ENCODE measurements at places on chromosomes 16 and 17.

DNA sequence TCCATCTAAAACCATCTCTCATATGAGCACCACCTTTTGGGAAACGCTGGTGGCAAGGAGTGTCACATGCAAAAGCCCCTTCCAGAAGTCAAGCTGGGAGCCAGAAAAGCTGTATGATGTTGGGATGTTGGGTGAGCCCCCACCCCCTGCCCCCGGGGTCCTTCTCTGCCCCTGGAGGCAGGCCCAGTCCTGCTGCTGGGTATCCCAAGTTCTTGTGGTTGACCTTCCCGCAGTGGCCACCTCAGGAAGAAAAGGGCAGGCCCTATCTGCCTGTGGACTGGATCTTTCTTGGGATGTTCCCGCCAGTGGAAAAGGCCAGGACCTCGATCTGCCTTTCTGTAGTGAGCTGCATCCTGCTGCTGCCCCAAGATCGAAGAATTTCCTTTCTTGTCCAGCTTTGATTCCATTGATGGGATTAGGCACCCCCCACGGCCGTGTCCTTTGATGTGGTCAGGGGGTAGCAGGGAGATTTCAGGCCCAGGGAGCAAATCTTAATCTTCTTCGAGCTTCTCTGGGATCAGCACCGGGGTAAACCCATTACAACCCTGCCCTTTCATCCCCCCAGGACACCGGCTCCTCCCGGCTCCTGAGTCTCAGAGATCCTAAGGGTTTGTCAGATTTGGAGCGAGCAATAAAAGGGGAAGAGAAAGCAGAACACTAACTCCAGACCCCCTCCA, 165.6 kb downstream of the RAB11FIP4 start:
- no peak for DNase-seq

DNA sequence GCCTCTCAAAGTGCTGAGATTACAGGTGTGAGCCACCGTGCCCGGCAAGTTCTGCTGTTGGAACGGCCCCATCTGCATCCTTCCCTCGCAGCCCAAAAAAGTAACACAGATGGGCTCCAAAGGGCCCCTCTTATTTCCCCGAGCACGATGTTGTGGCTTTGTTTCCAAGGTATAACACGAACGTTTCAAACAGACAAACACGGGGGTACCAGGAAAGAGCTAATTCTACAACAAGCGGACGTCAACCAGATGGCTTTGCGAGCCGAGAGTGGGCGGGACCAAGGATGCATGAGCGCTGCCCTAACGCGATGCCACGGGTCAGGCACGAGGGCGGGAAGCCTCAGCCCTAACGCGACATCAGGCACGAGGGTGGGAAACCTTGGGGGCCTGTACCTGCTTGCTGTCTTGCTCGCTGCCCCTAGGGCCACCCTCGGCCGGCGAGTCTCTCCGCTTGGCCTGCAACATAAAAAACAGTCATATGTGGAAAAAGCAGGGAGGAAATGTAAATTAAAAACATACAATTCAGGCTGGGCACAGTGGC, 24.2 kb downstream of the UNKL start:
- no peak for DNase-seq

DNA sequence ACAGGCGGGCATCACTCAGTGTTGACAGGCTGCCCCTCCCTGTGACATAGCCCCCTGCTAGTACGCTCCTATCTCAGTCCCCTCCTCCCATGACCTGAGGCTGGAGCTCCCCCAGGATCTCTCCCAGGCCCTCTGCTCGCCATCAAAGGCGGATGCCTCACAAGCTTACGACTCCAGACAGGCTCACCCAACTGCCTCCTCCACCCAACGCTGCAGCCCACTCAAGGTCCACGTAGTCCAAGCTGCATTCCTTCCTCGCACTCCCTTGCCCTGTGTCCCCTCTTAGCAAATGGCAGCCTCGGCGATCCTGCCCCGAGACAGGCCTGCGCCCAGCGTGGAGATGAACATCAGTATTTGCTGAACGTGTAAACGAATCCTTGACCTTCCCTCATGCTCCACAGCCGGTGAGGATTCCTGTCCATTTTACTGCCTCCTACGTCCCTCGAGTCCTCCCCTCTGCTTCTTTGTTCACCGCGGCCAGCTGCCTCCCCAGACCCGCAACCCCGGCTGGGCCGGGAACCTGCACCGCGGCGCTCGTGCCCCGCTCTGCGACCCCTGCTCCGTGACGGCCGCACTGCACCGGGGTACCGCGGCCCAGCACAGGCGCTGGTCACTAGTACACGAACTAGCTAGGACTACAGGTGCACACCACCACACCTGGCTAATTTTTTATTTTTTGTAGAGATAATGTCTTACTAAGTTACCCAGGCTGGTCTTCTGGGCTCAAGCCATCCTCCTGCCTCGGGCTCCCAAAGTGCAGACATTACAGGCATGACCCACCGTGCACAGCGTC, 838 bp upstream of the TMEM97 start:
- no peak for DNase-seq

DNA sequence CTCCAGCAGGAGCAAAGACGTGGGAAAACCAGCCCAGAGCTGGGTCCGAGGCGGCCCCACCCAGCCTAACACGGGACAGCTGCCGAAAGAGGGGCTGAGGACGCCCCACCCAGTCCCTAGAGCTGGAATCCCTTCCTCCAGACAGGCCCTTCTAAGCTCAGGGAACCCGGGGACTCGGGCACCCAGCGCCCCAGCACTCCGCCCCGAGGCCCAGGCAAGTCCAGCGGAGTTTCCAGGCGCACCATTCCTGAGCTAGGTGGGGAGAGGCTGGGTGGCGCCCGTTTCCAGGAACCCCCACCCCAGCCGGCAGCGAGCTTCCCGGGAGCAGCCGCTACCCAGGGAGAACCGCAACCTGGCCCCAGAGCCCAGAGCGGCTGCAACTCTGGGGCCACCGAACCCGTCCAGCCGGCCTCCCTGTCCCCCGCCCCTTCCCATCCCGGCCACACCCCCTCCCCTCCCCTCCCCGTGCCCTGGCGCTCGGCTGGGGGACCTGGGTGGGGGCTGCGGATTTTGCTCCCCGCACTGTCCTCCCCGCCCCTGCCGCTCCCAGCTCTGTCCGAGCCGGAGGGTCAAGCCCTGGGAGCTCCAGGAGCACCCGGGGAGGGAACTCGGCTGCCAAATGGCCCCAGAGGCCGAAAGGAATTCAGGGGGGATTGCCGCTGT, 536 bp downstream of the TMC6 start:
- DNase-seq = no peak

- no peak for DNase-seq
Measured at GRCh38 chr17:8955021-8955959, 10.2 kb downstream of the PIK3R5 start.

DNA sequence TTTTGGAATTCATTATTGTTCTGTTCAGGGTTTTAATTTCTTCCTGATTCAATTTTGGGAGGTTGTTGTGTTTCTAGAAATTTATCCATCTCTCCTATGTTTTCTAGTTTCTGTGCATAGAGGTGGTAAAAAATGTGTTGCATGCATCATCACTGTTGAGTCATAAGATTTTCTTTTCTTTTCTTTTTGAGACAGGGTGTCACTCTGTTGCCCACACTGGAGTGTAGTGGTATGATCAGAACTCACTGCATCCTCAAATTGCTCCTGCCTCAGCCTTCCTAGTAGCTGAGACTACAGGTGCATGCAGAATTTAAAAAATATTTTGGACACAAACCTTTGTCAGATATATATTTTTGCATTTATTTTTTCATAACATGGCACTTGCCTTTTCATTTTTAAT, 184.8 kb downstream of the BCAS3 start:
- no peak for DNase-seq

DNA sequence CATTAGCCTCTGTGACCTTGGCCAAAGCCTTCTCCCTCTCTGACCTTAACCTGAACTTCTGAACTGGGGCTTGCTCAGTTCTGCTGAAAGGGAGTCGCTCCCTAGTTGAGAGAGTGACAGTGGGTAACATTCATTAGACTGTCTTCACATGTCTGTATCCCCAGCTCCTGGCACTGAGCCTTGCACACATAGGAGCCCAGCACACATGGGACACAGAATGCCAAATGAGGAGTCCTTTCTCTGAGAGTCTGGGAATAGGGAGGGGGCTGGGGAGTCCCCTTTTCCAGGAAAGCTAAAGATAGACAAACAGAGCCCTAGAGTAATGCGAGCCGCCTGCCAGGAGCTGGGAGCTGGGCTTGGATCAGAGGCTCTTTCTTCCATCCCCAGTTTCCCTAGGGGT, 2.5 kb downstream of the TAC4 start:
- DNase-seq = no peak

- no peak for DNase-seq
Measured at GRCh38 chr17:21389394-21389793, 13.2 kb downstream of the KCNJ12 start.

DNA sequence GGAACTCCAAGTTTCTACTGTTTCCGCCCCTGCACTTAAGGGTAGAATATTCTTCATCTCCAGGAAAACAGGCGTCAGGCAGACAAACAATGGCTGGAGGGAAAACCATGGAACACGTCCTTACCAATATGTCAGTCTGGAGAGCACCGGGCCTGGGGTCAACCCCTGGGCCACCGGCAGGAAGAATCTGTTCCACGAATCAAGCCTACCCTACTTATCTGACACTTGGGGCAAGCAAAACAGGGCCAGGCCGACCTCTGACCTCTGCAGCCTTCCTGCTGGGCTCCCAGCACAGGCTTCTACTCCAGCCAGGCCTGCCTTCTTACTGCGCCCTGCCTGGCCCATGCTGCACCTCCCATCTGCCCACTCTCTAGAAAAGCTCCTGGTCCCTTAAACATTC, 10.1 kb downstream of the VAC14 start:
- no peak for DNase-seq

- no peak for DNase-seq
Measured at GRCh38 chr16:84774810-84775209, 45.0 kb upstream of the CRISPLD2 start.

- DNase-seq = no peak
Measured at GRCh38 chr16:14611660-14612059, 18.4 kb downstream of the PARN start.

- DNase-seq = no peak
Measured at GRCh38 chr16:67796099-67796718, 10.2 kb downstream of the RANBP10 start.

DNA sequence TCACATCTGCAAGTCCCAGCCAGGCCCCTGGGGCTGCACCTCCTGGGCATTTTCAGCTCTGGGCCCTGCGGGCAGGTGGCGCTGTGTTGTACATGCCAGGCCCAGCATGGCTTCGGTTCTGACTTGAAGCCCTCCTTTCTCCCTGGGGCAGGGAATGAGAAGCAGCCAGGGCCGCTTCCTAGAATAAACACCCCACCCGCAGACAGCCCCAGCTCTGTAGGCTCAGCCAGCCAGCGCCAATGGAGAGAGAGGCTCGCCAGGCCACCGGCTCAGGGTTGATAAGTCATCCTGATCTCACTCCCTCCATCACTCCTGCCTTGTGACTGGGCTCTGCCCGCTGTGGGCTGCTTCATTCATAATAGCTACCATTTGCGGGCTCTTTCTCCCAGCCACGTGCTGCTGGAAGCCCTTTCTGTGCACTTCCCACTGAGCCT, 6.0 kb upstream of the GLIS2 start:
- no peak for DNase-seq
